ENCODE measurements at places on chromosomes 1 and 21. TPM values are rescaled to one million over a fixed set of nuclear protein-coding genes. Genes with fewer than 3 reads are reported as not detected.

Gene RIMKLA
- polyA plus RNA-seq = 0.68 TPM

Gene S100A7A
- not detected for polyA plus RNA-seq

Gene TMOD4
- polyA plus RNA-seq = 1.5 TPM

Gene PRKAA2
- polyA plus RNA-seq = 24.0 TPM

Gene COL8A2
- polyA plus RNA-seq = 1.6 TPM

- DNase-seq = no peak
Measured at GRCh38 chr1:234842726-234843641, 233.0 kb upstream of the IRF2BP2 start.

GRCh38 chr1:96388421-96389310 lies 332.9 kb upstream of the PTBP2 start:
- DNase-seq = no peak

- DNase-seq = no peak
Measured at GRCh38 chr1:118911571-118911970, 76.6 kb downstream of the TBX15 start.

DNA sequence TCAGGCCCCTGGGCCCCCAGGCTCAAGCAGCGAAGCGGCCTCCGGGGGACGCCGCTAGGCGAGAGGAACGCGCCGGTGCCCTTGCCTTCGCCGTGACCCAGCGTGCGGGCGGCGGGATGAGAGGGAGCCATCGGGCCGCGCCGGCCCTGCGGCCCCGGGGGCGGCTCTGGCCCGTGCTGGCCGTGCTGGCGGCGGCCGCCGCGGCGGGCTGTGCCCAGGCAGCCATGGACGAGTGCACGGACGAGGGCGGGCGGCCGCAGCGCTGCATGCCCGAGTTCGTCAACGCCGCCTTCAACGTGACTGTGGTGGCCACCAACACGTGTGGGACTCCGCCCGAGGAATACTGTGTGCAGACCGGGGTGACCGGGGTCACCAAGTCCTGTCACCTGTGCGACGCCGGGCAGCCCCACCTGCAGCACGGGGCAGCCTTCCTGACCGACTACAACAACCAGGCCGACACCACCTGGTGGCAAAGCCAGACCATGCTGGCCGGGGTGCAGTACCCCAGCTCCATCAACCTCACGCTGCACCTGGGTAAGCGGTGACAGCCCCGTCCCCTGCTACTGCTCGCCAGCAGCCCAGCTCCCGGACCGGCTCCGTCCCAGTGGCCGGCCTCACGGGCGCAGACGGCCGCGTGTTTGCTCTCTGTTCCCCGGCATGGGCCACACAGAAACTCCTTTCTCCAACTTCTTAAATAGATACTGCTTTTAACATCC lies 539 bp downstream of the LAMC1 start:
- peak; percentile 55 for DNase-seq
